Large intestine (tissue), 12 donors: ENCODE measurements at places on chromosomes 2 and 18. TPM values are rescaled to one million over a fixed set of nuclear protein-coding genes. Genes with fewer than 3 reads are reported as not detected.
A peak's percentile ranks its signal among the peaks of the same experiment; 100 is the strongest.

Gene PRKAG3
- polyA plus RNA-seq = 0.07 TPM

GRCh38 chr2:3207091-3207491, 170.5 kb downstream of the EIPR1 start:
- no peak for DNase-seq
- no peaks in the 10 kb centered on the region for H3K27me3 ChIP-seq
- H3K4me3 ChIP-seq = no peak overlapping the region
- H3K36me3 ChIP-seq = peaks cover 7% of the 10 kb centered on the region
- H3K27ac ChIP-seq = no peak overlapping the region

GRCh38 chr2:95063086-95063958, 37.8 kb downstream of the MAL start:
- no peak overlapping the region for H3K27ac ChIP-seq
- DNase-seq = no peak
- H3K27me3 ChIP-seq = no peaks in the 10 kb centered on the region
- no peak overlapping the region for H3K4me3 ChIP-seq
- H3K36me3 ChIP-seq = no peaks in the 10 kb centered on the region

GRCh38 chr2:44692821-44693220, 248.7 kb upstream of the SIX3 start:
- no peak for DNase-seq
- no peaks in the 10 kb centered on the region for H3K36me3 ChIP-seq
- no peaks in the 10 kb centered on the region for H3K4me1 ChIP-seq
- H3K27ac ChIP-seq = no peak overlapping the region
- no peak overlapping the region for H3K4me3 ChIP-seq
- no peaks in the 10 kb centered on the region for H3K27me3 ChIP-seq

DNA sequence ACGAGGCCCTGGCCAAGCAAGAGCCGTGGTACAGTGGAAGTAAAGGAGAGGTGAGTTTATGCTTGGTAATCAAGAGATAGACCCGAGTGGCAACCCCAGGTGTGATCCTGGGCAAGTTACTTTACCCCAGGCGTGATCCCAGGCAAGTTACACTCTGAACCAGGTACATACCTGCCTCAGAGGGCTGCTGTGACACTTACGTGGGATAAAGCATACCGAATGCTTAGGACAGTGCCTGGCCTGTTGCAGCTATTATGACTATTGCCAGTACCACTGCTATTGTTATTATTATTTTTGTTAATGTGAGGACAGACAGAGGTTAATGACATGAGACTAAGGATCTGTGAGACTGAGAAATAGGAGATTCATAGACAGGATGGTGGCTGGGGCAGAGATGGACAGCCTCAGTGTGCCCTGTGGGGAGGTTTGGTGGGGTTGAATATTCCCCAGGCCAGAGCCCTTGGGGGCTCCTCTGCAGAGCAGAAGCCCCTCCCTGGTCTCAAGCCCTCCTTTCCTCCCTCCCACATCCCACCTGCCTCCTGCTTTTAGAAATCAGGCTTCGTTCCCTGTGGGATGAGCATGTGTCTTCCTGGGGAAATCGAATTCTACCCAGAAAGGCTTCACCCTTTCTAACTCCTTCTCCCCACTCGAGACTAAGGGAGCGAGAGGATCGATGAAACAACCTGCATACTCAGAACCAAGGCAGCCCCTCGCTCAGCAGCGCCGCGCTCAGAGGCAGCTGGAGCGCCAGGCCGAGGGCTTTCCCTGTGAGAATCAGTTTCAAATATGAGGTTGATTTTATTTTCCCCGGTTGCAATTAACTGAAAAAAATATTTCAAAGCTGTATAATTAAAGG, 62.0 kb upstream of the SIX3 start:
- no peaks in the 10 kb centered on the region for H3K4me1 ChIP-seq
- peaks cover 63% of the 10 kb centered on the region for H3K27me3 ChIP-seq

GRCh38 chr2:65360441-65360840, 72.0 kb downstream of the SPRED2 start:
- no peak overlapping the region for H3K4me3 ChIP-seq
- H3K27ac ChIP-seq = no peak overlapping the region
- H3K4me1 ChIP-seq = peaks cover 17% of the 10 kb centered on the region

Gene THSD7B
- polyA plus RNA-seq = 2.2 TPM

DNA sequence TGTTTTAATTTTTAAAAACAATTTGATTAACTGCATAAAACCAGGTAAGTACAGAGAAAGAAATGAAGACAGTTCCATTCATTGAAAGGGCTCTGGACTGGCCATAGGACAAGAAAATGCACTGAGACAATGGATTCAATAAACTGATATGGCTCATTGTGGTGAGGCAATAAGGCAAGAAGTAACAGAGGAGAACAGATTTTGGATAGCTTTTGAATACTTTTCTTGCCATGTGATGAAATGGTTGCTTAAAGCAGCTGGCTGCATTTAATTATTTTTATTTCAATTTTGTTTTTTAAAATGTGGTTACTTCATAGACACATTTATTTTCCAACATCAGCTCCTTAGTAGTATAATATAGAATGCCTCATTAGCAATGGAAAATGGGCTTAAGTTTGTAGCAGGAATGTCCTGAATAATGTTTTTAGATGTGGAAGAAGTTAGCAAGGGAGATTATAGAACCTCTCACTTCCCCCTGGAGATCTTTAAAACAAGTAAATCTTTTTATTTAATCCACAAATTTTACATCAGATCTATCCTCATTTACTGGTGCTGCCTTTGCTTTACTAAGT, 646.9 kb upstream of the ZEB2 start:
- no peaks in the 10 kb centered on the region for H3K36me3 ChIP-seq
- H3K4me3 ChIP-seq = no peak overlapping the region
- no peak overlapping the region for H3K27ac ChIP-seq
- H3K27me3 ChIP-seq = no peaks in the 10 kb centered on the region
- no peak for DNase-seq
- no peaks in the 10 kb centered on the region for H3K4me1 ChIP-seq

GRCh38 chr2:160418853-160419252, 74.8 kb downstream of the RBMS1 start:
- no peak overlapping the region for H3K27ac ChIP-seq
- H3K4me1 ChIP-seq = no peaks in the 10 kb centered on the region
- no peaks in the 10 kb centered on the region for H3K36me3 ChIP-seq
- no peaks in the 10 kb centered on the region for H3K27me3 ChIP-seq

DNA sequence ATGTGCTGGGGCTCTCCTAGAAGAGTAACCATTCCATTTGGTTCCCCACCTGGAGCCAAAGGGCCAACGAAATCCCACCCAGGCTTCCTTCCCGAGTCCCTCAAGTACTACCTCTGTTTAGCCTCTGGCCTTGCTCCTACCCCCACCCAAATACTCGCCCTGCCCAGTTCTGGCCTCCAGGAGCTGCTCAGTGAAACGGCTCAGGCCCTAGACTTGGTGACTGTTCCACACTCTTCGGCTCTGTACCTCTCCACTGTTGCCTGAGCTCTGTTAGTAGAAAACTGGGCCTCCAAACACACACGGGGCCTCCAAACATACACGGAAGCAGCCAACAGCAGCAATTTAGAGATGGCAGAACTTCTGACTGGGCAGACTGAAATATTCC, 4.2 kb downstream of the OTX1 start:
- H3K4me3 ChIP-seq = no peak overlapping the region
- no peak for DNase-seq
- peaks cover 98% of the 10 kb centered on the region for H3K27me3 ChIP-seq

Gene LYPD1
- polyA plus RNA-seq = 4.0 TPM

Gene UGT1A4
- polyA plus RNA-seq = 0.04 TPM

DNA sequence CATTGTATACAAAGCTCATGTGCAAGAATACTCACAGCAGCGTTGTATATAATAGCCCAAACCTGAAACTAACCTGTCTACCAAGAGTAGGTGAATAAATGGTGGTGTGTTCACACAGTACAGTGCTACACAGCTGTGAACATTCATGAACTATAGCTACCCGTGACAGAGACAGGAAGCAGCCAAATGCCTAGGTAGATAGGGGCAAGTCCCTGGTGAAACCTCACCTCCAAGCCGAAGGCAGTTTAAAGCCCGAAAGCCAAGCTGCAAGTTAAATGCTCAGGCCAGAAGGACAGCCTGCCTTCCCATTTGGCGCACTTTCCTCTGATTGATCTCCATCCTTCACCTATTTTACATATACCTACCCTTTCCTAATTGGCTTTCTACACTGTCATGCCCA, 36.5 kb upstream of the IMPA2 start:
- no peak for DNase-seq
- no peak overlapping the region for H3K4me3 ChIP-seq
- H3K27me3 ChIP-seq = no peaks in the 10 kb centered on the region
- peaks cover 3% of the 10 kb centered on the region for H3K4me1 ChIP-seq
- no peak overlapping the region for H3K27ac ChIP-seq
- no peaks in the 10 kb centered on the region for H3K36me3 ChIP-seq

Gene SERPINE2
- 72.4 TPM for polyA plus RNA-seq

GRCh38 chr2:29323961-29324360, 208.7 kb downstream of the CLIP4 start:
- no peak overlapping the region for H3K27ac ChIP-seq
- no peaks in the 10 kb centered on the region for H3K36me3 ChIP-seq
- no peak for DNase-seq
- no peaks in the 10 kb centered on the region for H3K27me3 ChIP-seq
- H3K4me3 ChIP-seq = no peak overlapping the region

Gene TMEM127
- 40.9 TPM for polyA plus RNA-seq

Gene MERTK
- polyA plus RNA-seq = 8.7 TPM

DNA sequence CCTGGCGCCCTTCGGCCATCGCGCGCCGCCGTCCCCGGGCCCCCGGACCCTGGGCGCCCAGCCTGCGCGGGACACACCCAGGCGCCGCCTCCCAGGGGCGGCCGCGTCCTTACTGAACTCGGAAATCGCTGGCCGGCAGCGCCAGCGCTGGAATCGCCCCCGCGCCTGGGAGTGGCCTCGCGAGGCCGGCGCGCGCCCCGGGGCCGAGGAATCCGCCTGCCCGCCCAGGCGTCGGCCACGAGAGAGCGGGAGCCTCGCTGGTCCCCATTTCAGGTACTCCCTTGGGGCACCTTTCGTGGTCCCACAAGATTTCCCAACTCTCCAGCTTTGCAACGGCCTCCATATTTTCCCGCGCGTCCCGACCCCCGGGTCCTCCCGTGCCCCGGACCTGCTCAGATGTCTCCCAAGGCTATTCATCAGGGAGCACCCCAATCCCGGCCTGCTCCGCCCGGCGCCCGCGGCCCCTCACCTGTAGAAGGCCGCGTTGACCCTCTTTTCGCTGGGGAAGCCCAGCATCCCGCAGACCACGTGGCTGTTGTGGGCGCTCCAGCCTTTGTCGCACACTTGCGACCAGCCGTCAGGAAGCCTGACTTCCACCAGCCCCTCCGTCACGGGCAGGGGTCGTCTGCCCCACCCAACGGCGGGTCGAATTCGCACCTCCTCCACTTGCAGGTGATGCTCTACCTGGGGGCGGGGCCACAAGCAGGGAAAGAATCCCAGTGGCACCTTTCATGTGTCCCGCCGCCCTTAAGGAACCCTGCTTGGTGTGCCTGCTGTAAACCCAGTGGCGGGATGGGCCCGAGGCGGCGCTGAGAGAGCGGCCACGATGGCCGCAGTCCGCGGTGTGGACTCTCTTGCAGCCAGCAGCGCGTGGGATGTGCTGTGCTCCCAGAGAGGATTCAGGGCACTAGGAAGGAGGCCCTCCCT, 4.6 kb downstream of the LOXL3 start:
- DNase-seq = peak; percentile 48
- H3K4me3 ChIP-seq = peak overlapping the region; percentile 54
- peaks cover 76% of the 10 kb centered on the region for H3K27me3 ChIP-seq
- H3K4me1 ChIP-seq = peaks cover 14% of the 10 kb centered on the region
- H3K27ac ChIP-seq = no peak overlapping the region
- H3K36me3 ChIP-seq = no peaks in the 10 kb centered on the region

- H3K27me3 ChIP-seq = no peaks in the 10 kb centered on the region
- no peak for DNase-seq
These were observed 16.5 kb downstream of the PTPN2 start for GRCh38 chr18:12867441-12868123.

GRCh38 chr2:235543851-235544688, 50.2 kb downstream of the AGAP1 start:
- H3K27ac ChIP-seq = no peak overlapping the region
- H3K27me3 ChIP-seq = no peaks in the 10 kb centered on the region
- DNase-seq = no peak
- H3K4me3 ChIP-seq = no peak overlapping the region

GRCh38 chr2:237431372-237431771, 17.4 kb upstream of the COL6A3 start:
- H3K4me1 ChIP-seq = no peaks in the 10 kb centered on the region
- no peak overlapping the region for H3K27ac ChIP-seq
- no peaks in the 10 kb centered on the region for H3K36me3 ChIP-seq
- no peak overlapping the region for H3K4me3 ChIP-seq

DNA sequence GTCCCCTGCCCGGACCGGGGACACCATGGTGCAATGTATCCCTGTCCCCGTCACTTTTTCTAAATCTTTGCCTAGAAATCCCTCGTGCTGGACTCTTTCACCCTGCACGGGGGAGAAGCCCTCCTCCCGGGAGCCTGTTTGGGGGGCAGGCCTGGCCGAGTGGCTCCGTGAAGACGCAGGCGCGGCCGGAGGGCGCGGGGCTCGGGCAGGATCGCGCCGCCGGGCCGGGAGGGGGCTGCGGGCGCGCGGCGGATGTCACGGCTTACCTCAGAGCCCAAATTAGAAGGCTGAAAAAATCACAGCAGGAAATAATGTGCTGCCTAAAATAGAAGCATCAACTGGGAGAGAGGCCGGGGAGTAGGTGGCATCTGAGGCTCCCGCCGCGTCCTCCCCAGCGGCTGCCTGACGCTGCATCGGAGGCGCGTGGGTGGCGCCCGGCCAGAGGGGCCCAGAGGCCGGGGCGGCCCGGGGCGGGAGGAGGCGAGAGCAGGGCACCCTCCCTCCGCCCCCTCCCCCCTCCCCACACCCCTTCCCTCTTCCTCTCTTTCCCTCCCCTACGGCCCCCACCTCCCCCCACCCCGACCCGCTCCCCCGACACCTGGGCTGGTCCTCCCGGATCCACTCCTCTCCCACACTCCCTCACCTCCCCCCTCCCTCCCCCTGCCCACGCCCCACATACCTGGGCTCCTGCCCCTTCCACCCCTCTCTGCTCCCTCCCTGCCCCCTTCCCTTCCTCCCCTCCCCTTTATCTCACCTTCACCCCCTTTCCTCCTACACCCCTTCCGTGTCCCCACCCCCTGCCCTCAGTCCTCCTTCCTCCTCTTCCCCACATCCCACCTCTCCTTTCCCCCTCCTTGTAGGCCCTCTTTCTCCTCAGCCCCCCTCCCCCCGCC, 51.9 kb downstream of the SLC4A1AP start:
- no peak overlapping the region for H3K27ac ChIP-seq
- peak overlapping the region; percentile 39 for H3K4me3 ChIP-seq
- H3K27me3 ChIP-seq = peaks cover 2% of the 10 kb centered on the region
- H3K4me1 ChIP-seq = peaks cover 12% of the 10 kb centered on the region
- DNase-seq = peak; percentile 54

Gene INHA
- polyA plus RNA-seq = 1.2 TPM

GRCh38 chr2:210363261-210363660, 48.3 kb upstream of the MYL1 start:
- DNase-seq = no peak
- H3K27ac ChIP-seq = no peak overlapping the region
- H3K36me3 ChIP-seq = no peaks in the 10 kb centered on the region
- H3K4me3 ChIP-seq = no peak overlapping the region
- no peaks in the 10 kb centered on the region for H3K27me3 ChIP-seq
